ENCODE measurements at places on chromosomes 3 and 15.

- no peak for DNase-seq
Observed at GRCh38 chr3:76669322-76669721, 370.6 kb upstream of the ROBO2 start.

- no peak for DNase-seq
Observed at GRCh38 chr15:81315452-81316175, 8.3 kb downstream of the STARD5 start.

DNA sequence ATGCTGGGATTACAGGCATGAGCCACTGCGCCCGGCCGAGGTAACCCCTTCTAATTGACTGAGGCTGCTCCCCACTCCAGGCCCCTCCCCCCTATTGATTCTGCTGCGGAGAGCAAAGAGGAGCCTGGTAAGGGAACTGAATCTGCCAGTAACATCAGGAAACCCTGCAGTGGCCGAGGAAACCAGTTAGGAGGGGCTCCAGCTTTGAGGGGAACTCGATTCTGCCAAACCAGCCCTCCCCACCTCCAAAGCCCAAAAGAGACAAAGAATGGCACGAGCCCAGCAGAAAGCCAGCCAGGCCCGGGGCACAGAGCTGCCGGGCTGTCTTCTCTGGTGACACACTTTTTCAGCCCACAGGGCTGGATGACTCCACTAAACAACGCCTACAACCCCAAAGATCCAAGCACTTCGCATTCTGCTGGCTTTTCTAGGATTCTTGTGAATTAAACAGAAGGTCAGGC is 15.0 kb upstream of the ACAD9 start:
- no peak for DNase-seq

GRCh38 chr3:11829416-11829815 is 17.3 kb downstream of the TAMM41 start:
- no peak for DNase-seq

DNA sequence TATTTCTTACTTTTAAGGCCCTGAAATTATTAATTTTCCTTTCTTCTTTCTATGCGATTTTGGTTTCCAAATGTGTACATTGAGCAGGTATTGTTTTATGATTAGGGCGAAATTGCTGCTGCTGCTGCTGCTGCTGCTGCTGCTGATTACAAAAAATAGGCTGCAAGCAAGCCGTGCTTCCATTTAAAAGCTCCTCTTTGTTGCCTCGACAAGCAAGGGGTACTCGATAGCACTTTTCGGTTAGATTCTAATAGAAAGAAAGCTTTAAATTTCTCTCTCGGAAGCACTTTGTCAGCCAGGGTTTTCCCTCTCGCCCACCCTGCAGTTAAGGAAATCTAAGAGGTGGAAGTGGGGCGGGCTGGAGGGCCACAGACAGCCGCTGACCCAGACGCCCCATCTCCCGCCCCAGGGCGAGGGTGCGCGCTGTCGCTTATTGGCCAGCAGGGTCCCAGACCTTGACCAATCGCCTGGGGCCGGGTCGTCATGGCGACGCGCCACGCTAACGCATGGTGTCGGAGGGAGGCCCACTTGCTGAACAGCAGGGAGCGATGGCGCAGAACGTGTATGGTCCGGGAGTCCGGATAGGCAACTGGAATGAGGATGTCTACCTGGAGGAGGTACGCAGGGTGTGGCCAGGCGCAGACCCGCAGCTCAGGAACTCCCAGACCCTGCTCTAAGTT is at the start of gene CFAP161:
CFAP161 (plus strand) TSS at position 489 of the 680 bp plus-strand sequence; CDS start at position 549, 60 bp downstream.
- peak; percentile 97 for DNase-seq

GRCh38 chr3:44995142-44995770 is 19.2 kb downstream of the EXOSC7 start:
- DNase-seq, result no peak

- no peak for DNase-seq
Observed at GRCh38 chr3:79491029-79491641, 276.7 kb downstream of the ROBO1 start.

DNA sequence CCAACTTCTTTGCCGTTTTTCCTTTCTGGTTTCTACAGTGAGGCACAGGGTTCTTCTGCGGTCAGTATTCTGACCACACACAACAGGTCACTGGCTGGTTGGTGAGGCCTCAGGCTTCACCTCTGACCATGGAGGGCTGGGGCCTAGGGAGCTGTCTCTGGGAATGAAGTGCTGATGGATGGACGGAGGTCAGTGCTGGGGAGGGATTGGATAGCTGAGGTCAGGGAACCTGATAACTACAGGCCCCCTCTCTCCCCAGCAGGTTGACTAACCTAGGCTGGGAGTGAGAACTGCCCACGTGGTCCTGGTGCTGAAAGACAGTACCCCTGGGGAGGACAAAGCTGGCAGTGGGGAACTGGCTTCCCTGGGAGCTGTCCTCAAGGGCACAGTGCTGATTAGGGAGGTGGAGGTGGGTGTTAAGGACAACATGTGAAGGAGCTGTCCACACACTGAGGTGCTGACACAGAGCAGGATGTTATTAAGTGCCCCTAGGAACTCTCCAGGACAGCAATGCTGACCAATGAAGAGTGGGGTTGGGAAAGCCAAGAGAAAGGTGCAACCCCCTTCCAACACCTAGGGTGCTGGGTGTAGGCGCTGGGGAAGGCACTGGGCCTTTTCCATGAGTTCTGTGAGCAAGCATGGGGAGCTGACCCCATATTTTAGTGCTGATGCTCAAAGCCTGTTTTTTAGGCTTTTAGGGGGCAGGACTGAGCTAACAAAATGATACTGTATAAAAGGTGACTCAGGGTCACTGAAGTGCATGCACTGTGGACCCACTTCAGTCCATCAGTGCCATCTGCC is 45.2 kb downstream of the ATP2B2 start:
- peak; percentile 92 for DNase-seq

- no peak for DNase-seq
Observed at GRCh38 chr15:65887565-65887964, 18.3 kb downstream of the RAB11A start.

DNA sequence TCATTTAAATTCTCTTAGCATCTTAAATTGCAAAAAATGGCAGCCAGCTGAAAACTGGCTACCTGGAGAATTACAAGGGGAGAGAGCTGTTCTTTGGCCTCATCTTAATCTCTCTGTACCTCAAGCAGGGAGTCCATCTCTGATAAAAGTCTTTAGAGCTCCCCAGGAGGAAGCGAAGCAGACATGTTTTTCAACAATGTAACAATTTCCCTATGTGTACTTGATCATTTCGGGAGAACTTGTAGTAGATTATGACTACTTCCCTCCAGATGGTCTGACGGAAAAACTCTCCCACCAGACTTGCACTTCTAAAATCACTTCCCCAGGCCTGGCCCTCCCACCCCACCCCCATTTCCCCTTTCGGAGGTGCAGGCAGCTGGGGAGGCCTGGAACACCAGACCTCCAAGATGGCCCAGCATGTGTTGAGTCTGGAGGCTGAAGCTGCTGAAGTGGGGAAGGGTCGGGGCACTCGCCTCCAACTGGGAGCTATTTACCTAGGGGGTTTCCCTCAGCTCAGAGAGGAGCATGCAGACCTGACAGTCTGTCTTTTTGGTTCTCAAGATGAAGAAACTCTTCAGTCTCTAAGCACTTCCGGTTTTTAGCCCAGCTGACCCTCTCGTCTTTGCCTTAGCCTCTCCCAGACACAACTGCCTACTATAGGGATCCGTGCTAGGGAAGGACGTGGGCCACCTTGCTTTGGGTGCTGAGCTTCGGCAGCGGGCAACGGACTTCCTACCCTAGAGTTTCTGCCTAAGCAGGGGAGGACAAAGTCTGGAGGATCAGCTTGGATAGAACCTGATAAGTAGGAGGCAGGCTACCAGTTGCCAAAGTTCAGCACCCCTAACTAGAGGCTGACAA is 164.0 kb upstream of the TBL1XR1 start:
- DNase-seq, result no peak

Measured in ecto neural progenitor cell (in vitro differentiated cells).